ENCODE measurements at places on chromosomes 5 and 9.

- no peak for DNase-seq
Measured at GRCh38 chr9:88789785-88790184, 201.5 kb upstream of the S1PR3 start.

DNA sequence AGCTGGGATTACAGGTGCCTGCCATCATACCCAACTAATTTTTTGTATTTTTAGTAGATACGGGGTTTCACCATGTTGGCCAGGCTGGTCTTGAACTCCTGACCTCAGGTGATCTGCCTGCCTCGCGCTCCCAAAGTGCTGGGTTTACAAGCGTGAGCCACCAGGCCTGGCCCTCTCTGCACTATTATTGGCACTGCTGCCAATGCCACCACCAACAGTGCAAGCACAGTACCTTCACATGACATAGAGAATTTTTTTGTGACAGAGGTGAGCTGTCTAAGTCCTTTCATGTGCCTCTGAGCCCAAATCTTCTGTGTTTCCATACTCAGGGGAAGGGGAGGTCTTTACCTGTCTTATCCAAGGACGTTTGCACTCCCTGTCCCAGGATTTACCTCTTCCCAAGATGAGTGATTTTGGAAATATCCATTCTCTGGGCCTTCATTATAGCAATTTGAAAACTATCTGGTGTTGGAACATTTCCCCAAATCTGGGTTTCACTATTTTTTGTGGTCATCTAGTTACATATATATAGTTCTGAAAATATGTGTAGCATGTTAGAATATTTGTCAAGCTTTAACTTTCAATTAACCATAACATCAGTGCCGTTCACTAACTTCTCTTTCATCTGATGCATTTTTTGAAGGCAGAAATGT is 5.4 kb upstream of the CD180 start:
- no peak for DNase-seq

DNA sequence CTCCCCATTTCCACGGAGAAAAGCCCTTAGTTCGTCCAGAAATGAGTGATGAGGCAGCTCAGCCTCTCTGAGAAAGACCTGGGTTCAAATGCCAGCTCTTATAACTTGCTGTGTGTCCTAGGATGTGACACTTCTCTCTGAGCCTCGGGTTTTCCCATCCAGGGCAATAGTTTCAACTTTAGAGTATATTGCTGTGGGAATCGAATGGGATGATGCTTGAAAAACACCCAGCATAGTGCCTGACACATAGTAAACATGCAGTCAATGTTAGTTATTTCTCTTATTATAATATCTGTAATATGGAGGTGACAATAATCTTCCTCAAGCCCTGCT is 430 bp upstream of the MAPKAP1 start:
- DNase-seq = no peak

- DNase-seq = no peak
Measured at GRCh38 chr5:56176871-56177533, 56.1 kb downstream of the ANKRD55 start.

DNA sequence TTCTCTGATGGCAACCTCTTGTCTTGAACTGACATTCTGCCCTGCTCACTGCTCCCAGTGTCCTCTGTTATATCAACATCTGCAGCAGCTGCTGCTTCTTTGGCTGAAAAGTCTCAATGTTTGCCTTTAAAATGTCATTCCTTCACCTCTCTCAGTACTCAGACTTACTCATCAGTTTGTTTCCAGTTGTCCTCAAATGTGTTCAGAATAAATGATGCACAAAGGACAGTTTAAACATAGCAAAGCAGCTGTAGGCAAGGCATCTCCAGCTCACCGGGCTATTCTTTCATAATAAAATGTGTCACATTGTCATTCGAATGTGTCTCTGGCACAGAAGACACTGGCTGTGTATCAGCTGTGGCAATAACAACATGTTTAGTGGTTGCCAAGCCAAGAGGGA is 590.9 kb upstream of the ZNF608 start:
- no peak for DNase-seq

DNA sequence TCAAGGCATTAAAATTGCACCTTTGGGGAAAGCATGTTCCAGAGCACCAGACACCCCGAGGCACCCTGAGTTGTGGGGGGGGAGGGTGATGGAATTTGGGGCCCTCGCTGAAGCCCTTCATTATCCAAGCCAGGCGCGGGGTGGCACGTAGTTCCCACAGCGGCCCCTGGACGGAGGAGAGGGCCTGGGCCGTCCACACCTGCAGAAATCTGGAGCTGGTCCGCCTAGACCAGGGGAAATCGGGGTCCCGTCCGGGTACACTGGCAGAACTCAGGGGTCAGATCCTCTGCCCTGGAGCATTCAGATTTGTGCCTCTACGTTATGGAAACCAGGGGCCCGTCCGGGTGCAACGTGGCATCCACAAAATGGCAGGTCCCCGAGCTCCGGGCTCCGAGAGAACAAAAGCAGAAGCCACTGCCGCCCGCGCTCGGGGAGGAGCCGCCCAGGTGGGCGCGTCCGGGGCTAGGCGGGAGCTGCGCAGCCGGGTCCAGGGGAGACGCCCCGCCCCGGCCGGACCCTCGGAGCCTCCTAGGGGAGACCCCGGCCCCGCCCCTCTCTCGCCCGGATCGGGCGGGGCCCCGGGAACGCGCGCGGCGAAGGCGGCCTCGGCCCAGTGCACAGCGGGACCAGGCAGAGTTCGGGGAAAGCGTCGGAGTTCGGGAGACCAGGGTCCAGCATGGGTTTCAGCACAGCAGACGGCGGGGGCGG is at the start of gene PLEKHG4B:
Gene PLEKHG4B, plus strand, starts transcription at position 613 of the 708 bp plus-strand sequence. Its CDS starts 64 bp downstream, at position 677.
- DNase-seq = peak; percentile 92

- DNase-seq = no peak
Measured at GRCh38 chr9:109203761-109204360, 36.8 kb upstream of the FRRS1L start.

DNA sequence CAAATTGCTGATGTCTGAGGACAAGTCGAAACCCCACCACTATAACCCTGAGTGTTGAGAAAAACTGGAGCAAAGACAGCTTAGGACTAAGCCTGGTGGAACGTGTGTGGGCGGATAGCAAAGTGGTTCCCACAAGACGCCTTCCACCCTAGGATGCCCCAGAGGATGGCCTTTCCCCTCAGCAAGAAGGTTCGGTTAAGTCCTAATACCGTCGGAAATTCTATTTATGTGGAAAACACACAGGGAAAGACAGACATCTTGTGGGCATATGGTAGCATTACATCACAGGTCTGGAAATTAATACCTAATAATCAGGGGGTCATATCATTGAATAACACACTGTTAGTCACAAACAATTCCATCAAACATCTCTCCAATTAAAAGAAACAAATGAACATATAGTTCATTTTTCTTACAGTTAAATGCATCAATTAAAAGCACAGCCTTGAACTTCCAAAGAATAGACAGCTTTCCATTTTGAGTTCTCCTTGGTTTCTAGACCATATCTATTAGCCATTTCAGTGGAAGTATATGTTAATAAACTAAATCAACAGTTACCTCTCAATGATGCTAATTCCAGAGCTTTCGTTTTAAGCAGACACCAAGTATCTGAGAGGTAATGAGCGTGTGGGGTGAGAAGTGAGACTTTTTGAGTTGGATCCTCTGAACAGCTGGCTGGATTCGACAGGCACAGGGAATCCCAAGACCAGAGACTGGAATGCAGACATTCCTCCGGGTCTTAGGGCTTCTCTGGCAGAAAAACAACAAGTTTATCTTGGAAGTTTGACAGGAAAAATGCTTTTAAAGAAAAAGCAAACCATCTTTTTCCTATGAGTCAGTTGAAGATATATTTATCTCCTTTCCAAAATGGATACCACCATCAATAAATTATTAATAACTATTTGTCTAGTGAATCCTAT is 2.9 kb upstream of the ICE1 start:
- DNase-seq = peak; percentile 30

DNA sequence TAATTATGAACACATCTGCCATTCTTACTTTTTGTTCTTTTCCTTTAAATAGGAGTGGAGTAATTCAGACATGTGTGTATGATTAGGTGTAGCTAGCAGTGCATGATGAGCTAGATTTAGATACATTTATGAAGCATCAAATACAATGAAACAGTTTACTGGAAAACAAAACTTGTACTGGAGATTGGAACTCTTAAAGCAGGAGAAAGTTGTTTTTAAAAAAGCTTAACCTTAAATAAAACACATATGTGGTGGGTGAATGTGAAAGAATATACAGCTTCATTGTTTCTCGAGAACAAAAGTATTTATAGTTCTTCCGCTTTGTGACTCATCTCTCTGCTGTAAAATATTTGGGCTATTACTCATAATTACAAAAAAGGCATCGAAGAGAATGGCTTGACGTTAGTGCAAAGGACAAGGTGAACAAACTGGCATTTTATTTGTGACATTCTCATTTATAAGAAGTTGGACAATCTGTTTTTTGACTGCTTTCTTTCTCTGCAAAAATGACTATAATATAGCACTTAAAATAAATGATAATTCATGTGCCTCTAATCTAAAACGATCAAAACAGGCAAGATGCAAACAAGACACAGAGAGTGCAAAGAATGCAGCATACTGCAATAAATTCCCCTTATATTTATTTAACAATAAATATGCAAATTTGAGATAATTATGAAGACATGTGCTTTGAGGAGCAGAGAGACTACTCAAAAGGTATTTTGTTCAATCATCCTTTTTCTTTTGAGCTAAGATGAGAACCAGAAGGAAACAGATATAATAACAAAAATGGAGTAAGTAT is 478.8 kb downstream of the CETN3 start:
- DNase-seq = no peak

Data from NCI-H2107 (cell line).